CD4-positive, alpha-beta T cell (primary cell): ENCODE measurements at places on chromosomes 13 and 19.

GRCh38 chr19:48319647-48320541, 5.5 kb upstream of the EMP3 start:
- peak; percentile 88 for DNase-seq

- no peak for DNase-seq
Observed at GRCh38 chr13:90968166-90968904, 379.2 kb upstream of the MIR17HG start.

- no peak for DNase-seq
Observed at GRCh38 chr19:41787055-41787454, 9.3 kb upstream of the CEACAM3 start.

DNA sequence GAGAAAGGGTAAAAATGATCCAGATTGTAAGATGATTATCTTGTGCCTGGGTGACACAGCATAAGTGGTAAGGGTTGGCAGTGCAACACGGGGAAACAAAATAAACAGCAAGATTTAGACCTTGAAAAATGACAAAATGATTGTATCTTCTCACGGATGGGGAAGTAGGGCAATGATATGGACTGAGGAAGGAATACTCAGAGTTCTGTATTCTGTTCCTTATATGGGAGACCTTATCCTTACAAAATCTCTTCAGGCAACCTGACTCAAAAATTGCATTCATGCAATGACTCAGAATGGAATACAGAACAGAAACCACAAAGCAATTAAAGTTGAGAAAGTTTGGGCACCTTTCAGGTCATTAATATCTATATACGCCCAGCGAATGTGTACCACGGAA, 149.0 kb downstream of the HS6ST3 start:
- DNase-seq, result no peak

- no peak for DNase-seq
Observed at GRCh38 chr13:88585861-88586260, 914.7 kb downstream of the SLITRK5 start.

- no peak for DNase-seq
Observed at GRCh38 chr13:48775804-48776203, 122.1 kb downstream of the CYSLTR2 start.

DNA sequence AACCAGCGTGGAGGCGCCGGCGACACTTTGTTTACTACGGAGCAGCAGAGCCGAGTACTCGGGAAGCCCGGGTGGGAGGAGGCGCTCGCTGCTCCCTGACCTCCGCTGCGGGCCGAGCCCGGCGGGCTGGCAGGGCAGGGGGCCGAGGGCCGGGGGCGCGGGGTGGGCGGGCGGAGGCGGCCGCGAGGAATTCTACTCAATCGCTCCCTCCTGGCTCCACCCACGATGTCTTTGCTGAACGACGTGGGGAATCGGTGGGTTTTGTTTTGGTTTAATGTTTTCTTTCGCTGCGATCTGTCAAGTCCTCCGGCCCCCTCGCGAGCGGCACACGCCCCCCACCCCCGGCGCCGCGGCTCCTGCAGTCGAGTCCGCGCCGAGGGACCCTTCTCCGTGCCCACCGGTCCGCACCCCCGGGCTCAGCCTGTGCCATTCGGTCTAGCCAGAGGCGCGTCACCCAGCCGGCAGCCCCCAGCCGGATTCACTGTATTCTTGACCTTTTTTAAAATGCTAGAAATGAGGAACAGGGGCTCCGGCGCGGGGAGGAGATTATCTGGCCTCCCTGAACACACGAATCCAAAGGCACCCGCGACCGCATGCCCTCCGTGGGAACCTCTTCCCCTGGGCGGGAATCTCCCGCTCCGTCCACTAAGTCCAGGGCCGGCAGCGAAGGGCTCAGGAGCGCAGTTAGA, 636 bp upstream of the FOXO1 start:
- DNase-seq, result no peak

DNA sequence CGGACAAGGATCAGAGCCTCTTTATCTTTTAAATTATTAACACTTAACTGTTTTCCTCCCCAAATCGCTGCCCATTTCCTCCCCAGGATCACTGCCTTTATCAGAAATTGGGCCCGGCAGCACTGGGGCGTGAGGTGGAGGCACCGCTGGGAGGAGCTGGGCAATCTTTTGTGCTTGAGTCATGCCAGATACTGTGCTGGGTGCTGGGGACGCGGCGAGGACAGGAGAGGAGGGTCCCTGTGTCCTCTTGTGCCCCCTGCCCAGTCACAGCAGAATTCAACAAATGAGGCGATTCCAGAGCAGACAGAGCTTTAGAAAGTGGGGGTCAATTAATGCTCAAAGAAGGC, 347.8 kb downstream of the ZNF536 start:
- no peak for DNase-seq

GRCh38 chr13:37134411-37135041, 29.1 kb upstream of the CSNK1A1L start:
- no peak for DNase-seq

DNA sequence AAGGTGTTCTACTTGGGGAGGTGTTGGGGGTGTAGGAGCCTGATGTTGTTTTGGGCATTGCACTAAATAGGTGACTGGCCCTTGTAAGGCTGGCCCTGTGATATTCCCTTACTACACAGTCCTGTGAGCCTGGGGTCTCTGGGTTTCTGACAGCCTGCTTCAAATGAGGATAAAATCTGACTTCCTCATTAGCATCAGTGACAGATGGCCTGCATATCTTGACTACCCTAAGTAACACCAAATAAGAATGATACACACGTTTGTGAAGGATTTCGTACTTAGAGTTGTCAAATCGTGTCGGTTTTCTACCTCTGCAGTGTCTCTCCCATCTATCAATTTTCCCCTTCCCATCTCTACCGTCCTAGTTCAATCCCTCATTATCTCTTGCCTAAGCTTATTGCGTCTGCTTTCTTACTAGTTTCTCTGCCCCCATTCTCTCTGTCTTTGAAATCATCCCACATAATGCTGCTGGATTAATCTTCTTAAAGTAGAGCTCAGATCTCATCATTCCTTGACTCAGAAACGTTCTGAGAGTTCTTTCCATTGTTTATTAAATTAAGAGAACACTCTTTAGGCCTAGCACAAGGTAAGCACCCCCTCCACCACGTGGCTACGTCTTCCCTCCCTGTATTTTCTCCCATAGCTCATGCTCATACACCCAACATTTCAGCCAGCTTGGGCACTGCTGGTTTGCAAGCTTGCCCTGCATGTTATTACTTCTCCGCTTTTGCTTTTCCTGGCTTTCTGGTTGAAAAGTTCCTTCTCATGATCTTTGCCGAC, 26.2 kb upstream of the CNMD start:
- no peak for DNase-seq

- DNase-seq, result peak; percentile 36
Observed at GRCh38 chr19:15129856-15130585, 22.8 kb downstream of the SYDE1 start.

DNA sequence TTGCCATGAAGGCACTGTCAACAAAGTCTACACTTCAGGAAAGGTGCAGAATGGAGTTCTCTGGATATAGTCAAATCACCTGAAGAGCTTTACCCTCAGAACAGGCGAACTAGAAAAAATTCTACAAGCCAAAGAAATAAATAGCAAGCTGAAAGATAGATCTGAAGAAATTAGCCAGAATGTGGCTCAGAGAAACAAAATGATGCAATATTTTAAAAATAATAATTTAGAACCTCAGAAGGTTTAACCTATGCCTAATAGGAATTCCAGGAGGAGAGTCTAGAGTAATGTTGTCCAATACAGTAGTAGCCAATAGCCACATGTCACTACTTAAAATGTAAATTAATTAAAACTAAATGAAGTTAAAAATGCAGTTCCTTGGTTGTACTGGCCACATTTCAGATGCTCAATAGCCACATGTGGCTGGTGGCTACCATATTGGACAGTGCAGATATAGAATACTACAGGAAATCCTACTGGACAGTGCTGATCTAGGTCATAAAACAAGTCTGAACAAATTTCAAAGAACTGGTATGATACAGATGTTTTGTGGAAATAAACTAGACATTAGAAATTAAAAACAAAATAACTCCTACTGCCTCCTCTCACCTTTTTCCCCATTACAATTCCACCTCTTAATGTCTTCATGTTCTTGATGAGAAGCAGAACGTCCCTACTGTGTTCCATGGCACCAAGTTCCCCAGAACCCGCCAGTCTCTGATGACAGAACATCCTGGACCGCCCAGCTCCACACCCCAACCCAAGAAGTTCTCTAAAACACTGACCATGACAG, 679 bp upstream of the CDADC1 start:
- no peak for DNase-seq

DNA sequence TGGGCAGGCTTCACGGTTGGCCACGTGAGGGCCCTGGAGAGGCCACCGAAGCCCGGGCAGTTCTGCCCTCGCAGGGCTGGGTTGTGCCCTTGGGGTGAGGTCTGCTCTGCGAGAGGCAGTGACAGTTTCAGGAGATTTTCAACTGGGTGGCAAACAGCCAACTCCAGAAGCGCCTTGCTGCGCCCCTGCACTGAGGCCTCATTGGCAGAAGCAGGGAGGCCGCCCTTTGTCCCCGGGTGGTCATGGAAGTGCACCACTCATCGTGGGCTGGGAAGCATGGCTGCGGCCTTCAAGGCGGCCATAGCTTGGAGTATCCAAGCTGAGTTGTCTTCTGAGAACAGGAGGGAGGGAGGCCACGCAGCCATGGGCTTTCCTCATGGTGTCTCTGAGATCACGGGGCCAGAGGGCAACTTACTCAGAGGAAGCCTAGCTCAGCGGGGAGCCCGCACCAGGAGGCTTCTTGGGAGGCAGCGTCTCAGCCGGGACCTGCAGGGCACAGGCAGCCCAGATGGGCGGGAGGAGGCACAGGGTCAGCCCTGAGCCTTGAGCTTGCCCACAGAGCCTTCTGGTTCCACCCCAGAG, 14.8 kb downstream of the PLEKHJ1 start:
- no peak for DNase-seq

- DNase-seq, result no peak
Observed at GRCh38 chr19:7417671-7418324, 69.1 kb downstream of the ARHGEF18 start.

DNA sequence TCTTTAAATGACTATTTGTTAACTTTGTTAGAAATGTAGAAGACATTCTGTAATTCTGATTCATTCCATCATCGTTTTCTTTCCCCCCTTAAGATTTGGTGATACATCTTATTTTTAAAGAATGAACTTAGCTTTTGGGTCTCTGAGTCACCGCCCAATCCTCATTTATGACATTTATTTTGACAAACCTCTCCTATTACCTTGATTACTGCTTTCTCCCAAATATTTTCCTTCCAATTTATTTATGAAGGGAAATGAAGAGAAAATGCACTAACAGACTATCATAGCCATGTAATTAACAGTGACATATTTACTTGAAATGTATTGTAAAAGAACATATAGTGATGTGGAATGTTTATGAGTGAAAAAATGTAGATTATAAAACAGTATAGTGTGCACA, 241.6 kb downstream of the DCLK1 start:
- DNase-seq, result no peak

GRCh38 chr19:51476164-51476563, 2.2 kb upstream of the CEACAM18 start:
- DNase-seq, result no peak

DNA sequence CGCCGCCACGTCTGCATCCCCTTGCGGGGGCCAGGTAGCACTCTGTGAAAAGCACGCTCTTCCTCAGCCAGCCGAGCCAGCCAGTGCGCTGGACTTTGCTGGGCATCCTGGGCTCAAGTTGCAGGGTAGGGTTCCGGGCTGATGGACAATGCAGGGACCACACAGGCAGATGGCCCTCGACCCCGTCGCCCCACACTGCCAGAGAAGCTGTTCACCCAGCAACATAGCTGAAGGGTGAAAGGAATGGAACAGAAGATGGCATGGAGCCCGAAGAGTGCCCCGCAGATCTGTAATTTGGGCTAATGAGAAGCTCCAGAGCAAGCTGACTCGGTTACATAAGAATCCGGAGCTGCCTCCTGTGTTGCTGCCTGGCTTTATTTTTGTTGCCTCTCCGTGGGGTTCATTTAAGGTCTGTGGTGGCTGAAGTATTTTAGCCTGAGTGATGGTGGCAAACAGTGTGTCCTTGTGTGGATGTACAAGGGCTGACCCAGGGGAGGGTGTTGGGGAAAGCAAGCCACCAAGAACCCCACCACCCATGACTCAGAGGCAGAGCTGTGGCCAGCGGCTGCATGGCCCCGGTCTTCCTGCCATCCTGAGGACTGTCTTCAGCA, 105.8 kb downstream of the SOX1 start:
- DNase-seq, result no peak

DNA sequence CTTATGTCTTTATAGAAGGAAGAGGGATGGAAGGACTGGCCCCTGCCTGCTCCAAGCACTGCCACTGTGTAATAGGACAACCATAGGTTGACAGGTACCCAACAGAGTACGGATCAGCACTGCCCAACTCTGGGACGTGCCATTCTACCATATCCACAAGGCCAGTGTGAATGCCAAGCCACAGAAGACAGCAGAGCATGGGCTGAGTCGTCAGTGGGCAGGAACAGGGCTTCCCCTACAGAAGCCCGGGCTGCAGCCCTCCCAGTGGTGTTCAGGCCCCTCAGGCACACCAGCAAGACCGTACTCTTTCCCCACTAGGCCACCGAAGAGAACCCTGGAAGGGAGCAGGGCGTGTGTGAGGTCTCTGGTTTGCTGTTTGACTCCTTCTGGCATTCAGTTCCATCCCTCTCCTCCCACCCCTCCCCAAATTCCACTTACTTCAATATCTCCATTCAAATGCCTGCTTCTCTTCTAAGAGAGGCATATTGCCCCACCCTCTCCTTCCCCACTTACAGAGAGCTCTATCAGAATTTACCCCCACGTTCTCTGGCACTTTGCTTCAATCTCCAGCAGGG, 209.4 kb downstream of the FOXO1 start:
- DNase-seq, result no peak
